ENCODE measurements at places on chromosomes 11 and 22. TPM values are rescaled to one million over a fixed set of nuclear protein-coding genes. Genes with fewer than 3 reads are reported as not detected.

OR8D1 gene
- total RNA-seq = not detected

TRABD gene
- 81.3 TPM for total RNA-seq

NELL1 gene
- 2.6 TPM for total RNA-seq

RBMXL2 gene
- total RNA-seq = not detected

MS4A7 gene
- total RNA-seq = 0.25 TPM

SEPTIN3 gene
- 24.0 TPM for total RNA-seq

Measured in WTC11 (cell line).